ENCODE measurements at places on chromosomes 7 and 10. TPM values are rescaled to one million over a fixed set of nuclear protein-coding genes. Genes with fewer than 3 reads are reported as not detected.
A peak's percentile ranks its signal among the peaks of the same experiment; 100 is the strongest.

- DNase-seq = no peak
Measured at GRCh38 chr7:128155100-128155740, 85.9 kb upstream of the LEP start.

GRCh38 chr7:138700857-138701536 is at the start of gene SVOPL:
SVOPL (minus strand) TSS chr7:138701362; CDS start chr7:138679045, 22,317 bp downstream.
- no peak for DNase-seq

The LRRC4 gene
- total RNA-seq = 1.4 TPM

The OR9A2 gene
- total RNA-seq = not detected

The COL28A1 gene
- total RNA-seq = 0.02 TPM

The PON1 gene
- 0.84 TPM for total RNA-seq

- DNase-seq = peak; percentile 71
Measured at GRCh38 chr10:70756700-70757360, 28.3 kb downstream of the TBATA start.

- DNase-seq = no peak
Measured at GRCh38 chr7:65509368-65510186, 135.9 kb downstream of the ZNF92 start.

The RHEB gene
- total RNA-seq = 134 TPM

All from SJCRH30 (cell line).